Forelimb muscle (tissue), 1 donor: ENCODE measurements at places on chromosomes 1 and 21.

DNA sequence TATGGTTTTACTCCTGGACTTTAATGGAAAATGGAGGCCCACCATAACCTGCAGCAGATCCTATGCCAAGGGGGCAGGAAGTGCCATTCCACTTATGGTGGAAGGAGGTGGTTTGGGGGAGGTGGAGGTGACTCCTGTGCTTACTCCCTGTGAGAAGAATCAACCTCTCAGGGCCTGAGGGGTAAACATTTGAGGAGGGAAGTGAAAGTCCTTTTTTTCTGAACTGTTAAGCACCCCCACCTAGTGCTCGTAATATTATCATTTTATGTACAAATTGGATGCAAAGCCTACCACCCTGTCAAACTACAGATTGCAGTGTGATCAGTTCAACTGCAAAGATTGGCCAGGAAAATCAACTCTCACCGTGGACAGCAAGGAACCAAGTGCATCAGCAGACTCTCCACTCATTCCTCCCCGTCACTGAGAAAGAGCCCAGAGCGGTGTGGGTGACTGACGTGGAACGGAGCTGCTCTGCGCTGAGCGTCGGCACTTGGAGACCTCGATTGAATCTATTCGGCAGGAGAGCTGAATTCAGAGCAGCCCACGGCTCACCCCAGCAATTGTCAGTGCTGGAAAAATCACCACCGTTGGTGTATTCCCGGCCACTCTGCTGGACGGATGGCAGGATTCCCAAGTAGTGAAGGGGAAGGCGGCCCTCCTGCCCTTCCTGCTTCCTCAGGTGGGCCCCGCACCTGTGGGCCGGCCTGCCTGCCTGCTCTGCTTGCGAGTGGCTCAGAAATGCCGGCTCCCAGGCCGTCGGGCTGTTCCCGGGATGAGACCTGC is 46.8 kb upstream of the COX20 start:
- DNase-seq: no peak

GRCh38 chr1:4854367-4854766 is 200.0 kb downstream of the AJAP1 start:
- DNase-seq: no peak

DNA sequence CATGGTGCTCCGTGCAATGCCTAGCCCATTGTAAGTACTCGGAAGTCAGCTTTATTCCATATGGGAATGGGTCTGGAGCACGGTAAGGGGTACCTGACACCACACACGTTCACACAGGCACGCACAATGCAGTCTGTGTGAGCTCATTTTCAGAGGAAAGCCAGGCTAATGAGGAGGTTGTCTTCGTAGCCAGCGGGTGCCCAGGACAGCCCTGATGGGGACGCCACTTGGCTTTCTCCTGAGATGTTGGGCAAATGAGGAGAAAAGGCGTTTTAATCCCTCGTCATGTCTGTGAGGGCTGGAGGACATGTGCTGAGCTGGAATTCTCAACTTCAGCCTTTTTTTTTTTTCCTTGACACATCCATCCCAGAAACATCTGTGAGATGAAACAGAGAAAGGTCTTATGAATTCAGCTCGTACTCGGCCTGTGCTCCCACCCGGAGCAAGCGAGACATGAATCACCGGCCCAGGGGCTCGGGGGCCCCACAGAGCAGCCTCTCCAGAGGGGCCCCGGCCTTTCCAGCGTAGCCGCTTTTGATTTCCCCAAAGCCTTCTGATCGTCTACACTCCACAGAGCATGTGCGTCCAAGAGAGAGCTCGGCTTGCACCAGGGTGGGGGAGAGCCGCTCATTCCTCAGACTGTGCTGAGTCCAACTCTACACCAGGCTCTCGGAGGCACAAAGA is 125.1 kb downstream of the EPHB2 start:
- DNase-seq: no peak

GRCh38 chr1:60890664-60891063 is 191.7 kb upstream of the NFIA start:
- no peak for DNase-seq

DNA sequence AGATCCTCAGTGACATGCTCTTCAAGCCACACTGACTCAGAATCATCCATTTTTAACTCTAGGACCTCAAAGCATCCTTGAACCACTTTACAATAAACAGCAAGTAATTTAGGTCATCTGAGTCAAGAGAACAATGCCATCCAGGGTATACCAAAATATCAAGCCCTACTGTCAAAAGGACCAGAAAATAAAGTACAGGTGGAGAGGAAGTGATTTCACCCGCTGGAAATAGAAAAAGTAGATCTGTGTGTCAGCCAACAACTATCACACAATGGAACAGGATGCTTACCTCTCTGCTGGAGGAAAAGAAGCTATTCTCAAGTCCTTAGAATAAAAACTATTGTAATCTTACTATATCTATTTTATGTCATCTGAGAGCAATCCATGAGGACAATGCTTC is 37.0 kb downstream of the RERE start:
- DNase-seq: no peak

- no peak for DNase-seq
Observed at GRCh38 chr1:31878058-31878457, 60.1 kb downstream of the PTP4A2 start.

GRCh38 chr21:42406201-42406621 is 2.5 kb downstream of the UBASH3A start:
- no peak for DNase-seq

GRCh38 chr1:39852876-39853275 is 30.4 kb downstream of the TRIT1 start:
- no peak for DNase-seq

- DNase-seq: no peak
Observed at GRCh38 chr1:89276690-89277089, 4.0 kb upstream of the GBP5 start.

DNA sequence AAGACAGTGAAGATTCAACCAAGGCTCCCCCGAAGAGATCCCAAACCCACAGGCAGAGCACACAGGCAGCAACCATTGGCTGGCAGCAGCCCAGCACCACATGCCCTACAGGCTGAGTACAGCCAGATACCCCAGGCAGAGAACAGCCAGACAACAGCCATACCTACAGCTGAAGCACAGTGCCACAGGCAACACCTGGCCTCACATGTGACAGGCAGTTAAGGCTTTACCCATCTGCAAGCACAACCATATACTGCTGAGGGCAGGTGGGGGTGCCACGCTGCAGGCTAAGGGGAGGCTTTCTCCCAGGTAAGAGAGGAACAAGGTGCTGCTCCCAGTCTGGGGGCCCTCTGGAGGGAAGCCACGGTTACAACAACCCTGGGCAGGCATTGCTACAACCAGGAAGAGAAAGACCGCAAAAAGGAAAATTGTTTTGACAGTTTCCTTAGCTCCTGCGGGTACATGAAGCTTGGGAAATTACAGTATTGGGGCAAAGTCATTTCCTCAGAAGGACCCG is 12.3 kb downstream of the CHIT1 start:
- DNase-seq: no peak

DNA sequence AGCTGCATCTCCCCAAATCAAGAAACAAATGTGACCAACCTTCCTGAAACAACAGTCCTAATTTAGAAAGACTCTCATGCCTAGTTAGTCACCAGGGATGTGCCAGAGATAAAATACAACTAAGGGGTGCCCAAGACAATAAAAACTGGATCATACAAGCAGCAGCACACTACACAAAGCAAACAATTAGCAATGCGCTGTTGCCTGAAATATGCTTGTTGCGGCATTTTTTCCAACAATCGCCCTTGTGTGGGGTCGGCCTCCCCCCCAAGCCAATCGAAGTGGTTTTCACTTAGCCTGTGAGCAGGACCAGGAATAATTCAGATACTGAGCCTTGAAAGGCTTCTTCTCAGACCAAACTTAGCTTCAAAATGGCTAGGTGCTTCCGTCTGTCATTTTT is 1.4 kb upstream of the STMN1 start:
- DNase-seq: no peak

- no peak for DNase-seq
Observed at GRCh38 chr1:192635041-192635440, 906 bp upstream of the RGS13 start.

DNA sequence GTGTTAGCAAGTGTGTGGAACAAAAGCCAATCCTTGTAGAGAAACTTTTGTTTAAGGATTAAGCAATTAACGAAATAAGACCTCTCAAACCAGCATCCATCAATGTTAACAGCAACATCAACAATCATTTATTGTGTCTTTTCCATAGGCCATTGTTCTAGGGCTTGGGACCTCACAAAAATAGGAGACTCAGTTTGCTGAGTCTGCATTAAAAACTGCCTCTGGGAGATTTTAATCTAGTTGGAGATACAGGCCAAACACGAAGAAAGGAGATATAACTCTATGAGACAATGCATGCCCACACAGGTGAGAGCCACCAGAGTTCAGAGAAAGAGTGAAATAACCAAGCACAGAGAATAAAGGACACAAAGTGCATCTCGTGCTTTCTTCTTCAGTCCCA is 14.4 kb upstream of the SELP start:
- DNase-seq: no peak

- no peak for DNase-seq
Observed at GRCh38 chr1:214002060-214002459, 14.3 kb downstream of the PROX1 start.

- no peak for DNase-seq
Observed at GRCh38 chr21:44800103-44800502, 1.5 kb downstream of the UBE2G2 start.

- no peak for DNase-seq
Observed at GRCh38 chr21:14842601-14843000, 222.2 kb downstream of the NRIP1 start.

GRCh38 chr1:40274331-40274730 is 16.3 kb downstream of the ZMPSTE24 start:
- DNase-seq: no peak

- DNase-seq: no peak
Observed at GRCh38 chr1:53639996-53640700, 98.8 kb downstream of the GLIS1 start.

DNA sequence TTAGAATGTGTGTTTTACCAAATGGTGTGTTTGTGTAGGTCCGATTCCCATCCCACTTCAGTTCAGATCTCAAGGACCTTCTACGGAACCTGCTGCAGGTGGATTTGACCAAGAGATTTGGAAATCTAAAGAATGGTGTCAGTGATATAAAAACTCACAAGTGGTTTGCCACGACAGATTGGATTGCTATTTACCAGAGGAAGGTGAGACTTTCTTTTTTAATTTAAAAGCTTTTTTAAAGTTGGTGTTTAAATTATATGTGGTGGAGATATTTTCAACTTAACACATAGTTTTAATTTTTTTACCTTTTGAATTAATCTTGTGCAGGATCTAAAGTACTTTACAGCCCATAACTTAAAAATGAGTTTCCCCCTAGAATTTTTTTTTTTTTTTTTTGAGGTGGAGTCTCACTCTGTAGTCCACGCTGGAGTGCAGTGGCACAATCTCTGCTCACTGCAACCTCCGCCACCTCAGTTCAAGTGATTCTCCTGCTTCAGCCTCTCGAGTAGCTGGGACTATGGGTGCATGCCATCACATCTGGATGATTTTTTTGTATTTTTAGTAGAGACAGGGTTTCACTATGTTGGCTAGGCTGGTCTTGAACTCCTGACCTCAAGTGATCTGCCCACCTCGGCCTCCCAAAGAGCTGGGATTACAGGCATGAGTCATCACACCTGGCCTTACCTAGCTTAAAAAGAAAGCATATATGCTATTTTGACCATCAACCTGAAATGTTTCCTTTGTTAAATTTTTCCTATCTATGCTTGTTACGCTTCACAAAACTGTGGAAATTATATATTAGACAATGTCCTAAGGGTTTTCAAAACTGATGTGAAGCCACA is 70.3 kb downstream of the PRKACB start:
- DNase-seq: no peak

GRCh38 chr1:209105701-209106100 is 477.8 kb upstream of the CAMK1G start:
- DNase-seq: no peak

- no peak for DNase-seq
Observed at GRCh38 chr1:225653463-225654276, 747 bp upstream of the ENAH start.

DNA sequence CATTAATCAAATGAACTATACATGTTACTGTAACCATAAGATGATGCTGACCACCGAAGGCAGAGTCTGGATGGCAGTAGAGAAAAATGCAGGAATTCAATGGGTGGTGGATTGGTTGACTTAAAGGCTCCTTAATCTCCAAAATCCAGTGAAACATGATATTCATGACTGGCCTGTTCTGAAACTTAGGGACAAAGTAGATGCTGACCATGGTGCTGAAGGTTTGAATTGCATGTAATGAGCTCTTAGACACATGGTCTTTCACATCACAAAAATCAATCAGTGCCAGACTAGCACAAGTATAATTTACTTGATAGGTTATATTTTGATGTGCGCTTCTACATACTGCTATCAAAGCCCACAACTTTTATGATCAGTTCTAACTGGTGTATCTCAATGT is 30.9 kb upstream of the NTMT2 start:
- no peak for DNase-seq

- no peak for DNase-seq
Observed at GRCh38 chr1:21956720-21957552, 19.8 kb upstream of the HSPG2 start.

DNA sequence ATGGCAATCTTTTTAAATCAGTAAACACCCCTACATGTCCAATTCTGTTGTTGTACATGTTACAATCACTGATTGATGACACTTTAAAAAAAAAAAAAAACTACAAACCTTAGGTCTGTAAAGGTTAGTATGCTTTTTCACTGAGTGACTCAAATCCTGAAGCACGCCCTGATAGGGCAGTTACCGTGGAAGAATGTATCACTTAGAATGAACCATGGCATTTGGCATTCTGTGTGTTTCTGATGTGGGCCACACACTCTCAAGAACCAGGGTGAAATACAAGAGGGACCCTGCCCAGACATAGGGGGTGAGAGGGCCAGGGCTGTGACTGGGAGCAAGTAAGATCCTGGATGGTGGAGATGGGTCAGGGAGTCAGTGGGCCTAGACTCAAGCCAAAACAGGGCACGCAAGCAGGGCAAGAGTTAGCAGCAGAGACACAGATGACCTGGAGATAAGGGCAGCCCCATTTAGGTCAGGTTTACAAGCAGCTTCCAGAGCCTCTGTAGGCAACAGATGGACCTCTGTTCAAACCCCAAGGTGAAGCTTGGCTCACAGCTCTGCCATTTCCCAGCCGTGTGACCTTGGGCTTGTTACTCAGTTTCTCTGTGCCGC is 47.6 kb upstream of the DMRTB1 start:
- no peak for DNase-seq

DNA sequence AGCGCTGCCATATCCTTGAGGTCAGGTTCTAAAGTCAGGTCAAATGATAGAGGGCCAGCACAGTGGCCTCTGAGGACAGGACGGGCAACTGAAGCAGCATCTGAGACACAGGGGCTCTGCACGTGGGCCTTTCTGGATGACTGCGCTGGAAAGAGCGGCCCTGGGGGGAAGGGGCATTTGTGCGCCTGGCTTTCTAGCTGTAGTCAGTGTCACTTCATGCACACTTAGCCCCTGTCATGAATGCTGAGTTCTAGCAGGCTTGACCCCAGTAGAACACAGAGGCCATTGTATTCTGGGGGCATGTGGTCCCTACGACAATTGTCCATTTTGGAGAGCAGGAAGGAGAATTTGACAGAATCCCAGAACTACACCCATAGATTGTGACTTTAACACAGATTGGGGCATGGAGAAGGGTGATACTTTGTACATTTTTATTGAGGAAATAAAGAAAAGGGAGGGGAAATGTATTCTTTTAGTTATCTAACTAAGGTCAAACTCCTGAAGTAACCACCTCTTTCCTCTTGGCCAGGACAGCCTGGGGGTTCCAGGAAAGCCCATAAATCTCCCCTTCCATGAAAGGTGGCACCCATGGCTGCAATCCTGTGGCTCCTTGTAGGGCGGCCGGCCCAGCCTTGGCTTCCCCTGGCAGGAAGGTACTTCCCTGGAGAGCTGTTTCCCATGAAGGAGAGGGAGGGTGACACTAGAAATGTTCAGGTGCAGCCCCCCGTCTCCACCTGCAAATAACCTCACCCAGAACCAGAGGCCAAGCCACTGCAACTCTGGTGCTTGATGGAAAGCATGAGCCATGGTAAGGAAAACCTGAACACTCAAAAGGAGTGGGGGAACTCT is 34.4 kb downstream of the NTPCR start:
- DNase-seq: no peak
